ENCODE measurements at places on chromosomes 1 and 21. TPM values are rescaled to one million over a fixed set of nuclear protein-coding genes. Genes with fewer than 3 reads are reported as not detected.

GRCh38 chr1:215076322-215076721, 6.2 kb upstream of the KCNK2 start:
- peak; percentile 4 for DNase-seq

DNA sequence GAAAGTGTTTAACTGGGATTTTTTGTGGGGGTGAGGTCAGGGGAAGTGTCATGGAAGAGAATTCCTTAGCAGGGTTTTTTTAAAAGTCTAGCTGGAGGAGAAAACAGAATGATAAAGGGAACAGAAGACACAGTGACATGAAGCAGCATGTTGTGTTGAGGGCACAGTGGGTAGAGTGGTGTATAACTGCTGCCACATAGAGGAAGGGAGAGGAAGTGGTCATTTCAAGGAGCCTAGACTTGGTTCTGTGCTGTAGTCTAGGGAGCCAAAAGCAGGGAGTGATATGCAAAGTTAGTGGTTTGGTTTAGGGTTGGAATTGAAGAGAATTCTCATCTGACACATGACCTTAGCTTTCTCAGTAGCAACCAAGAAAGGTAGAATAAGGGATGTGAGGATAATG, 10.2 kb downstream of the EEIG2 start:
- DNase-seq: no peak

The SEMA4A gene
- polyA plus RNA-seq: 7.7 TPM

- peak; percentile 33 for DNase-seq
Measured at GRCh38 chr1:87497380-87498203, 168.9 kb downstream of the LMO4 start.

DNA sequence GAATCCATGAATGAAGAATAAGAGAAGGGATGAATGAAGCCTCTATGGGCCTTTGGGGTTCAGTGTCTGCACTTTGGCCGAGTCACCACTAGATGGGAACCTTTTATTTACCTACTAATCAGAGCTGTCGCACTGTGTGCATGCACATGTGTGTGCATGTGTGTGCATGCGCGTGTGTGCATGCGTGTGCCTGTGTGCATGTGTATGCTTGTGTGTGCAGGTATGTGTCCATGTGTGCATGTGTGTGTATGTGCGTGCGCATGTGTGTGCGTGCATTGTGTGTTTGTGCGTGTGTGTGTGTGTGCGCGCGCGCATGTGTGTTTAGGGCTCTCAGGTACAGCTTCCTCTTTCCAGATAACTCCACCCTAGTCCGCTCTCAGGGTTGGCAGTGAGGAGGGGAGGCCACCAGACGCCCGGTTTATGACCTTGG, 20.4 kb upstream of the UBXN10 start:
- no peak for DNase-seq

GRCh38 chr21:20106368-20106767, 891.8 kb upstream of the NCAM2 start:
- no peak for DNase-seq

The GNAT2 gene
- polyA plus RNA-seq: not detected

- no peak for DNase-seq
Measured at GRCh38 chr21:41680444-41681347, 86.2 kb downstream of the RIPK4 start.

GRCh38 chr1:219401724-219402625, 210.9 kb downstream of the ZC3H11B start:
- DNase-seq: no peak

GRCh38 chr1:69103705-69104385, 463.9 kb upstream of the LRRC7 start:
- no peak for DNase-seq

The SPRR3 gene
- polyA plus RNA-seq: 16.1 TPM

DNA sequence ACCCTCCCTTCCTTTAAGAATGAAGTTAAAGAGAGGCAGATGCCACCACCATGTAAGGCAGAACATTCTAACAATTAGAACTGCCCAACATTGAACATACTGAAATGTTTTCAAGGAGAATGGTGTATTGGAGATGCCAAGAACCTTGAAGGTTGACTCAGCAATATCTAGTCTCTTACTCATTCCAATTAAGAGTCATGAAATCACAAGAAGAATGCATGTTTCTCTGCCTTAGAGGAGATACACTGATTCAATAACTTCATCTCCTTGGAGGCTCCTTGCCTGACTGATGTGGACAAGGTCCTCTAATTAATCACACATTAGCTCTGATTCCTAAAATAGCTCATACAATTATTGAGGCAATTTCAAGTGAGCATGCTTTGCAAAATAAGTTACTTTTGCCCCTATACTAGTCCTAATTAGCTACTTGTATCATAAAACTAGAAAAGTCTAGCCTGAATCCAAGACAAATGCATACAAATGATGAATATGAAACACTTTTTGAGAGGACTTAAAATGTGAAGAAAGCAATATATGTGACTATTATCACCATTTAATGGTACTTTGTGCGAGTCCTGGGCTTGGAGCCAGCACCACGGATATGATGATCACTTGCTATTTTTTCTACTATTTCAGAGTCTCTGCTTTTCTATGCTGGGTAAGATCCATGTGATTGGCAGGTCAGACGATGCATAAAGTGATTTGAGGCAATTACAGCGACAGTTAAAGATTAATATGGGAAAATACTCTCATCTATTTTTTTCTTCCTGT, 114.5 kb downstream of the DSCAM start:
- no peak for DNase-seq

GRCh38 chr1:230907472-230908205, 39.3 kb upstream of the C1orf198 start:
- no peak for DNase-seq

- DNase-seq: peak; percentile 73
Measured at GRCh38 chr1:231603598-231604275, 22.9 kb upstream of the DISC1 start.

The ZNF683 gene
- polyA plus RNA-seq: 0.13 TPM

Measured in small intestine (tissue), 16 donors.